ENCODE measurements at places on chromosomes 11 and 22. TPM values are rescaled to one million over a fixed set of nuclear protein-coding genes. Genes with fewer than 3 reads are reported as not detected.

- no peak for DNase-seq
These were observed 15.2 kb downstream of the ROBO4 start for GRCh38 chr11:124882339-124883071.

DNA sequence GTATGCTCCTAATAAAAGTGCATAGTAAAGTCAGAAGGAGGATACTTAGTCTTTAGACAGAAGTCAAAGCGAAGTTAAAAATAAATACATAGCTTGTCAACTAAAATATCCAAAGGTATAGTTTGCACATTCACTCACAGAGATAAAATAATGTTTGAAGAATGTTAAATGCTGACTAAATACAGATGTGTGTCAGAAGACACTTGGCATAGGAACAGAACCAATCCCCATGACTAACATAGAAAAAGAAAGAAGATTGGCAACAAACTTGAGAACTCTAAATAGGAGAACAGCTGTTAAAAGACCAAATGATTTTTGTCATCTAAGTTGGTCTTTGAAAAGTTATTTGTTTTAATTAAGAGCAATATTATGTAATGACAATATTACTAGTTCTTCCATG is 1172.1 kb upstream of the RAG2 start:
- DNase-seq = no peak

- no peak for DNase-seq
These were observed 18.3 kb downstream of the RRAS2 start for GRCh38 chr11:14340721-14341120.

- no peak for DNase-seq
These were observed 35.9 kb upstream of the P4HA3 start for GRCh38 chr11:74347381-74347780.

DNA sequence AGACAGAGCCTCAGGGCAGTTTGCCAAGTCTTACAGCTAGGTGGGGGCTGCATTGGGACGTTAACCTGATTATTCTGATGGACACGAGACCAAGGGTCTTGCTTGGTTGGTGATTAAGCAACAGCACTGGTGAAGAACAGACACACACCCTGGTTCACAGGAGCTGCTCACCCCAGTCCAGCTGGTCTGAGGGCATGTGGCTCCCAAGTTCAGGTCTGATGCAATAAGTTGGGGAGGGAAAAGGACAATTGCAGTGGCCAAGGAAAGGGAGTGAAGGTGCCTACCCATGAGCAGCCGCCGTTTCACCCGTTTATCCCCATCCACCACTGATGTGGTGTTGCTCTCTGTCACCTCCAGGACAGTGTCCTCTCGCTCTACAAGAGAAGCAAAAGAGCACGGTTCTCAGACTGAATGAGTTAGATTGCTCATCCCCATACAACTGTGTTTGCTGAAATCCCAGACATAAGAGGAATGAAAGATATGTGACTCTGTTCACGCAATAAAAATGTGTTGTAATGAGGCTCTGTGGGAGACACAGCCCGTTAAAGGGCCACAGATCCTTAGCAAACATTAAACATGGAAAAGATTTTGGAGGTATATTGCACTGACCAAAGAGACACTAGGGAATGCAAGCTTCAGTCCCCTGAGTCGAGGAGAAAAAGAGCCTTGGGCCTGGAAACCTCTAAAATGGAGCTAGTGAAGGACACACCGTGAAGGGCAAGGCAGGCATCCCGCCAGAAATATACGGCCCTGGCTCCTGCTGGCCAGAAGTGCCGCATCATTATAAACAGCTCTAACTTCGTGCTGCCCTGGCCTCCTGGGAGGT is 25.6 kb downstream of the SCUBE2 start:
- no peak for DNase-seq

DNA sequence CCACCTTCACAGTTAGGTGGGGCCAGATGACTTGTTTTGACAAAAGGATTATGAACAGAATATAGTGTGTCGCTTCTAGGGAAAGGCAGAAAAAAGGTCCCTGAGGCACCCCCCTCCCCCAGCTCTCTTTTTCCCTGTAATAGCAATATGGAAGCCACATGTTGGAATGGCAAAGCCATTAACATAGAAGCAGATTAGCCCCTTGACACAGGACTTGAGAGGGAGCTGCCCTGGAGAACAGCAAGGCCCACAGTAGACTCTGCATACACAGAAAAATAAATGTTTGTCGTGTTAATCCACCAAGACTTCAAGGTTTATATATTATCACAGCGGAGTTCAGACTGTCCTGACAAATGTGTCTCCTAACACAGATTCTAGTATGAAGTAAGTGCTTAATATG is 1222.9 kb downstream of the LRRC4C start:
- DNase-seq = no peak

Gene C22orf31
- total RNA-seq = not detected

Gene APLP2
- 80.4 TPM for total RNA-seq

Gene HPX
- 17.6 TPM for total RNA-seq

Measured in gastrocnemius medialis (tissue), 4 donors.